ENCODE measurements at places on chromosomes 2 and 18.
A peak's percentile ranks its signal among the peaks of the same experiment; 100 is the strongest.

- DNase-seq, result no peak
These were observed 27.4 kb upstream of the EDAR start for GRCh38 chr2:109016376-109016775.

DNA sequence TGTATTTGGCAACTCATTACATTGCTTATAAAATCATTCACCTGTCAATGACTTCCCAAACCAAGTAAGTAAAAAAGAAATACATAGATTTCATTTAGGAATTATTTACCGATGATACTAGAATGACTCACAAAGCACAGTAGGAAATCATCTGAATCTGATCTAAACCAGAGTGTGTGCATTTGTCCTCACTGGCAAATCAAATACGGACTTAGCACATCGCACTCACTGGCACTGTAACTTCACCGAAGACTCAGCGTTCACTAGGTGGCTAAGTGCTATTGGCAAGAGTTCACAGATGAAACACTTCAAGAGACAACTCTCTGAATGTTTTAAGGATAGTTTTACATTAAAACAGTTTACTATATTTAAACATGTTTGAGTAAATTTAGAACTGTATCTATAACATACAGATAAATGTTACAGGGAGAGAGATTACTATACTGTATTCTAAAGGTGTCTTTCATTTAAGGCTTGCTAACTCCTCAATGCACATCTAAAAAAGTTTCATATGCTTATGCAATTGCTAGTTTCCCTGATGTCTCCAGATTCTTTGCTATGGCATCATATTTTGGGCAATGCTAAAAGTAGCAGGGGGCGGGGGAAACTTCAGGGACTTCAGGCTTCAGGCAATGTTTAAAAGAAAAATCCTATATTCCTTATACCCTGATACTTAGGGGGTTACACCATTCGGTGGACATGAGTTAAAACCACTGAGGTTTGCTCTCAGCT, 48.8 kb downstream of the STK39 start:
- DNase-seq, result no peak

GRCh38 chr2:199488772-199489400, 31.1 kb upstream of the SATB2 start:
- peak; percentile 27 for DNase-seq

- DNase-seq, result no peak
These were observed 42.2 kb downstream of the LBH start for GRCh38 chr2:30273574-30273929.

DNA sequence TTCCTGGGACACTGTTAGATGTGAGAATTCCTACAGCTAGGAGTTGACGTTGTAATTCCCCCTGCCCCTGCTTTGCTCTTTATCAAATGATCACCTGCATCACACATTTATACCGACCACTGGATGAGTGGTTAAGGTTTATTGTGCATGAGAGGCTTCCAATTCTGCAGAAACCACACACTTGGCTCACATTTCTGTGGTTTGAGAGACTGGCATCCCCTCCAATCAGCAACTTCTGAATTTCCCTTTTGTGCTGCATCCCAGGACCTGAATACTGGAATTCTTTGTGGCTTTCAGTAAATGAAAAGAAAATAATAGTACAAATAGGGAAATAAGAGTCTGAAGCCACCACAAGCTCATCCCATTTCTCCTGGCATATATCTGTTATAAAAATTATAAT, 628.7 kb upstream of the PIK3C3 start:
- no peak for DNase-seq

DNA sequence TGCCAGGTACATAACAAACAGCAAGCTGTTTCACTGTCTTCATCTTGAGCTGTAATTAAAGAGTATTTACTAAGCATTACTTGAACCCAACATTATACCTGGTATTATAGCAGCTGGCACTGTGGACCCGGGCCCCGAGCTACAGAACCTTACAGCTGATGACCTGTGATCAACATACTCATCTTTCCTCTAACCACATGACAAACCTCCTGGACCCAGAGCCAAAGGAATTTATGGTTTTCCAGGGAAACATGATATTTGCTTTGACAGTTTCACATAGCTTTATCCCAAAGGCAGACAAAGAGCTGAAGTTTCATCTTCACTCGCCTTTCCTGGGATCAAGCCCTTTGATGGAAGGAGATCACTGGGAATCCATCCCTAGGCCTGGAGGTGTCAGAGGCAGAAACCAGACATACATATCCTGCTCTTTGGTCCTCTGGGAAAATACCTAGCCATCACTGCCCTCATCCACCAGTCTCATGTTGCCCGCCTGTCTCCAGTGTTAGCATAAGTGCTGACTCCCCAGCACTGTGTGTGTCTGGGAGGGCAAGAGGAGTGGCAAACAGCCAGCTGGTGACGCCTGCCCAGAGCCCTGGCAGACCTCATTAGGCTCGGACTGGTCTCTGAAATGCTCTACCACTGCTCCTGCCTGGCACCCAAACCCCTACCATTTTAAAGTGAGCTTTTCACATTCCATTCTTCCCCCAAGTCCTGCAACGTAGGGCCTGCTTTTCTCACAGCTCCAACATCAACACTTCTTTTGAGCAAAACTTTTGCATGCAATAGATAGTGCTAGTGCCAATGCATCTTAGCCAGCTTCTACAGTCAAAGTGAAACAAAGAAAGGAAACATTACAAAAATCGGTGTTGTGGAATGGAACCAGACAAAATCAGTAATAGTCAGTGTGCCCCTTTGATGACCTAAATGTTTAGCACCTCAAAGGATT, 138.8 kb upstream of the CTAGE1 start:
- no peak for DNase-seq

DNA sequence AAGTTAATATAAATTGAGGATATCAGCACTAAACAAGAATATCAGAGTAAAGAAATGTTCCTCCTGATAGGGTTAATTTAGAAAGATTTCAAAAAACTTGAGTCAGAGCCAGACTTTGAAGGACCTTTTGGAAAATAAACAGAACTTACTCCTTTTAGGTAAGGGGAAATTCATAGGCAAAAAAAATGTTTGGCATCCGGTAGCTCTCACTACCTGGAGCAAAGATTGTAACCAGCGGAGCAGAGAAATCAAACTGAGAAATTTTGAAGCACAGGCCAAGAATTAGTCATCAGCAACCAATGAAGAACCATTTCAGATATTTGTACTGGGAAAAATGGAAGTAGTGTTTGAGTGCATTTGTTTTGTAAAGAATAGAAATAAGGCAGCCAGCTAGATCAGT, 113.0 kb downstream of the ICA1L start:
- no peak for DNase-seq

GRCh38 chr2:59259913-59260312, 1018.8 kb upstream of the FANCL start:
- DNase-seq, result no peak

DNA sequence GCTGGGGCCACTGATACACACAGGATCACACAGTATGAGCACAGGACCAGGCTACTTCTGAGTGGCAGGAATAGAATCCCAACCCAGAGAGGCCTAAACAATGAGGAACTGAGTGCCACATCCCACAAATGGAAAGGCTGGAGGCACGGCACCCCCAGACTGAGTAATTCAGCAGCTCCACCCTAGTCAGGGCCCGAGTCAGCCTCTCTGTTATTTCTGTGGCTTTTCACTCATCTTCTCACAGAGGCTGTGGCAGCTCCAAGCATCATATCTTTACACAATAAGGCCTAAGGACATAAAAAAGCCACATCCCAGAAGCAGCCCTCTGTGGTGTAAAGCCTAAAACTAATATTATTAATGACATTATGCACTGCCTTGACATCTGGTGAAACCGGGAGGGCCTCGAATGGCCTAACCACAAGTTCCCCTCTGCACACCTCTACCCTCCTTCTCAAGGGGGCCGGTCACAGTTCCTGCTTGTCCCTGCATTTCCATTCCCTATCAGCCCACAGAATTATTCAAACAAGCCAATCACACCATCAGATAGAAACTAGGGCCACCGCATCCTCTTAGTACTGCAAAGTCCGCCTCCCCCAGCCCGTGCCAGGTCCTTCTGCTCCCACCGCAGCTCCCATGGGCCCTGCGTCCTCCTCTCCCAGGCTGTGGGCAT, 12.5 kb upstream of the MAL start:
- no peak for DNase-seq

All from effector memory CD4-positive, alpha-beta T cell (primary cell).